Skin of body (tissue), 3 donors: ENCODE measurements at places on chromosomes 4 and X. TPM values are rescaled to one million over a fixed set of nuclear protein-coding genes. Genes with fewer than 3 reads are reported as not detected.

The CTAG1A gene
- not detected for total RNA-seq

The USP17L25 gene
- not detected for total RNA-seq

The SOD3 gene
- 15.2 TPM for total RNA-seq

The PFKFB1 gene
- total RNA-seq: 3.3 TPM

The PPBP gene
- 12.4 TPM for total RNA-seq

The GPR143 gene
- total RNA-seq: 1.6 TPM

The ADH7 gene
- total RNA-seq: 1.3 TPM

The C4orf50 gene
- 0.10 TPM for total RNA-seq

The DMP1 gene
- not detected for total RNA-seq

The PRDM5 gene
- total RNA-seq: 37.0 TPM

The GRID2 gene
- 1.4 TPM for total RNA-seq

The LRIT3 gene
- 0.10 TPM for total RNA-seq

The AFM gene
- not detected for total RNA-seq
